ENCODE measurements at places on chromosomes 12 and 14.

- no peak for DNase-seq
These were observed 1.7 kb downstream of the PDE3A start for GRCh38 chr12:20370014-20370386.

GRCh38 chr14:94394025-94394493 is 5.7 kb upstream of the SERPINA1 start:
- no peak for DNase-seq

- DNase-seq, result no peak
These were observed 212.8 kb upstream of the SYT1 start for GRCh38 chr12:78651755-78652154.

DNA sequence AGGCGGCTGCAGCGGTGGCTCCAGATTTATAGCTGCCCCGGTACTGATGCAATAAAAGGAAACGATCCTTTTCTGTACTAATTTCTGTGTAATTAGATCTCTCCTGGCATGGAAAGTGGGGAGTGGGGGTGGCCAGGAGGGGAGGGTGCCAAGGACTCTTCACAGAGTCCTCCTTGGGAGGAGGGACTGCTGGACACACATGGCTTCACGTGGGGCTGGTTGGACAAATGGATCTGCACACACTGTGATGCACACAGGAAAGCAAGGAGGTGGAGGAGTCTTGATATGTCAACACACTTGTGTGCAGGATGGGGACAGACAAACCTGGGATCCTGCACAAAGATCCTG is 23.8 kb upstream of the ATP5MC2 start:
- no peak for DNase-seq

DNA sequence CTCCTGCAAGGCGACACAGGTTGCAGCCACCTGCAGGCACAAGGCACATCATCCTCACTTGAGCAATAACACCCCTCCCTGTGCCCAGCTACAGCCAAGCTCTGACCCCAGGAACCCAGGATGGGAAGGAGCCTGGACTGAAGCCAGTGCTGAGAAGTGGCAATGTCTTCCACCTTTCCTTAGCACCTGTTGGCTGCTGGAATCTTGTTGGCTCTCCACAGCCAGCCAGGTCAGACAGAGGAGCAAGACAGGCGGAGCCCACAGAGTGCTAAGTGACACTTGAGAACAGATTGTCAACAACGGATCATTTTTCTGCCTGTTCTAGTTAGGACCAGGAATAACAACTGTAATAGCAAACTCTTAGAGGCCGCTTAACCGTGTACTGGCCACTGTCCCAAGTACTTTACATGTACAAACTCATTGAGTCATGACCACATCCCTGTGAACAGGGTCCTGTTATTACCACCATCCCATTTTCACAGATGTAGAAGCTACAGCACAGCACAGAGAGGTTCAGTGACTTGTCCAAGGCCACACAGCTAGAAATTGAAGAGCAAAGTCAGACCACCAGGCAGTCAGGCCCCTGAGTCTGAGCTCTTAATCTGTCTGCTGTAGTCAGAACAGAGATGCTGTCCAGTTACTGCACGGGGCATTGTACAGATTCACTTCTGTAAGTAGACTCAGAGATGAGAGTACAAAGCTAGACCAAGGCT is 45.6 kb downstream of the RNFT2 start:
- DNase-seq, result no peak

GRCh38 chr12:80861641-80862378 is 75.9 kb downstream of the LIN7A start:
- no peak for DNase-seq

DNA sequence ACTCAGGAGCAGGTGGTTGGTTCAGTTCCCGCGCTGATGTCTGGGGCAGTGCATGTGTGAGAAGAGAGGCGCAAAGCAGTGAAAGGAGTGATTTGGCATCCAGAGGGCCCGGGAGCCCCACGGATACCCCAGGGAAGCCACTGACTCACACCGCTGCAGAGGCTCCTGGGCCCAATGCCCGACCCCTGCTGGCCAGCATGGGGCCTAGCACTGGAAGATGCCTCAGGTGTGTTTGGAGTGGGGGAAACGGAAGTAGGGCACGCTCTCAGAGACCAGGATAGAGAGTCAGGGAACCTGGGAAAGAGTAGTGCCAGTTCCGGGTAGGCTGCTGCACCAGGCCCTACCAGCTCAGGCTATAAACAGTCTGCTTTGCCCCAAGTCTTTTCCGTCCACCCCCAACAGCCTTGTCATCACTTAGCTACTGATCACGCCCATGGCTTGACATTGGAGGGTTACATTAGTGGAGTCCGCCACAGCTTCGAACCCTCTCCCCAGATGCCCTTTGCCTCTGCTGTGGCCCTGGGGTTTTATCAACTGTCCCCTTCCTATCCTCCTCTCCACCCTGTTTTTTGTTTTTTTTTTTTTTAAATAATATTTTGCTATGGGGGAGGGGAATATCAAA is 9.5 kb upstream of the CSAD start:
- no peak for DNase-seq

DNA sequence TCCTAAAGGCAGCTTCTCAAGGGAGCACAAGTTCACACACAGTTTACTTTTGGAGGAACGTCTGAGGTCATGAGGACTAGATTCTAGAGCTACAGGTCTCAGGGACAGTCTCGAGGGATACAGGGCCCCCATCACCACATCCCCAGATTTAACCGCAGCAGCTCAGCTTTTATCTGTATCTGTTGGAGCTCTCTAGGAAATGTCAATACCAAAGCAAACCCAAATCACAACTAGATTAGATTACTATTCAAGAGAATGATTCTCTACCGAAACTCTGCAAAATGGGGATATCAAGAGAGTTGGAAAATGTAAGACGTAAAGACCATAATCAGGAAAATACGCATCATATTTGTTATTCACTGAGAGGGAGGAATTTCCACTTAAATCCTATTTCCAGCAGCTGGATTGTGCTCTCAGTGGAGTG is 4.0 kb upstream of the MYRFL start:
- DNase-seq, result no peak

- DNase-seq, result no peak
These were observed 53.0 kb downstream of the LLPH start for GRCh38 chr12:66077542-66077941.

- DNase-seq, result peak; percentile 19
These were observed 58.6 kb downstream of the TBX3 start for GRCh38 chr12:114625294-114625851.

- DNase-seq, result no peak
These were observed 129.7 kb downstream of the CHST11 start for GRCh38 chr12:104586351-104586919.

- no peak for DNase-seq
These were observed 238.5 kb downstream of the SPTSSA start for GRCh38 chr14:34223373-34224148.

- DNase-seq, result peak; percentile 35
These were observed 17.9 kb downstream of the PROX2 start for GRCh38 chr14:74858022-74858421.

Data from GM04503 (cell line).